Gastrocnemius medialis (tissue), 4 donors: ENCODE measurements at places on chromosomes 5 and 9.

- DNase-seq = no peak
These were observed 36.2 kb downstream of the STC2 start for GRCh38 chr5:173291722-173292658.

DNA sequence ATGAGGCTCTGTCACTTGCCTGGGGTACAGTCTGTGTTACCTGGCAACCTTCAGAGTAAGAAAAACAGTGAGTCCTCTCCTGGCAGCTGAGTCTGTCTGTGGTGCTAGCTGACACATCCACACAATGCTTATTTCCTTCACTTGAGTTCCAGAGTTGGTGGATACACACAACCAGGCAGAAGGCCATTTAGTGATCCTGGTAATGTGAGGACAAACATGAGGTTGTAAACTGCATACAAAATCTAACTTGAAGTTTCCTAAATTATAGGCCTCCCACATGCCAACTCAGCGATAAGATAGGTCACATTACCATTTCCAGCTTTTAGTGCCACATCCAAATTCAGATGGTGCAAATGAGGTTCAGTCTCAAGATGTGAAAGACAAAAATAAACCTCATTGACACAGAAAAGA is 125.5 kb downstream of the DCP2 start:
- DNase-seq = no peak

GRCh38 chr9:122498883-122499288 is 11.7 kb upstream of the OR1J2 start:
- no peak for DNase-seq

DNA sequence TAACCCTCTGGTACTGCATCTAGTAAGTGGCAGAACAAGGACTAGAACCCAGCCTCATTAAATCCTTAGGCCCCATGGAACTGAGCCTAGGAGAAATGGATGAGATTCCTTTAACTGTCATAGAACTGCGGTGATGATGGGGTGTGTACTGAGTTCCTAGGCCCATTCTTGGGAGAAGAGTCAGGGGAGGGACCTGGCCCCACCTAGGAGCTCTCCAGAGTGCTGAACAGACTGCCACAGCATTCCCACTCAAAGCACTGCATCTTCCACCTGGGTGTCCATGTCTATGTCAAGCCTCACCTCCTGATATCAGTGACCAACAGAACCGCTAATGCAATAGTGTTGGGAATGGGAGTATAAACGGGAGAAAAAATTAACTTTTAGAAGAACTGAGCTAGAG is 36.6 kb downstream of the TTLL11 start:
- no peak for DNase-seq

DNA sequence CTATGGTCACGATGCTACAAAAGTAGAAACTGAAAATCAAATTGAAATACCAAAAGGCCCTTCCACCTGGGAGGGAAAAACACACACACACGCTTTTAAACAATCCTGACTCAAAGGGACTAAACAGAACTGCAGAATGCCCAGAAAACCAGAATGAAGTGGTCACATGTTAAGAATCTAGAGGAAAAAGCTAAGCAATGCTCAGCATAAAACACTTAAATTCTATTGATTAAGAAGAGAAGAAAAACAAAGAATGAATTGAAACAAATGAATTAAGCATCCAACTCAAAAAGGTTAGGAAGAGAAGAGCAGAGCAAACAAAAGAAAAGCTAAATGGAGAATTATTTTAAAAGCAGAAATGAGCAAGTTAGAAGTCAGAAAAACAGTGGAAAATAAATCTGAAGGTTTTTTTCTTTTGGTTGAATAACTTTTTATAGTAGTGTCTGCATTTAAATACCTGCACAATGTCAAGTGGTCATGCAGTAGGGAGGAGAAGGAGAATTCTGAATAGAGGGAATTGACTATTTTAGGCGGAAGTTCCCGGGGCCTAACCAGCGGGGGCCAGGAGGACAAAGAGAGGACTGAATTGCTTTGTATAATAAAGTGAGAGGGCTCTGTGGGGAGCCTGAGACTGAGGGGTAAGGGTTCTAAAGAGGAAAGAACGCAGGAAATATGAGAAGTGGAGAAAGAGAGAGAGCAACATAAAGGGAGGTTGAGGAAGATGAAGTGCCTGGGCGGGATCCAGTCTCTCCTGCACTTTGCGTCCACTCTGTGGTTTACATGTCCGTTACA is 146.8 kb downstream of the ATPSCKMT start:
- no peak for DNase-seq

- DNase-seq = peak; percentile 54
These were observed 154.9 kb downstream of the FGF18 start for GRCh38 chr5:171574376-171574775.

- no peak for DNase-seq
These were observed 21.3 kb downstream of the AKNA start for GRCh38 chr9:114366334-114367128.

DNA sequence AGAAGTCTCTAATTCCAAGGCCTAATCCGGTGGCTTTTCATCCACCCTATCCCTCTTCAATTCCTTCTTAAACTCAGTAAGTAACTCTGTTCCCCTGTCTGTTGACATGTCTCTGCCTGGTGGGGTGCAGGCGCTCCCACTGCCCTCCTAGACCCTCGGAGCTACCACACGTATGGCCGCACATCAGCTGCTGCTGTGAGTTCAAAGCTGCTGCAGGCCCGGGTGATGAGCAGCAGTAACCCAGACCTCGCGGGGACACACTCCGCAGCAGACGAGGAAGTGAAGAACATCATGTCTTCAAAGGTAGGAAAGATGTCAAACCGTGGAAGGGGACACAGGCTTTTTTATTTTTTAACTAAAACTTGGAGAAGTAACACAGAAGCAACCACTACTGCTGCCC is 167.7 kb downstream of the DOCK8 start:
- no peak for DNase-seq

DNA sequence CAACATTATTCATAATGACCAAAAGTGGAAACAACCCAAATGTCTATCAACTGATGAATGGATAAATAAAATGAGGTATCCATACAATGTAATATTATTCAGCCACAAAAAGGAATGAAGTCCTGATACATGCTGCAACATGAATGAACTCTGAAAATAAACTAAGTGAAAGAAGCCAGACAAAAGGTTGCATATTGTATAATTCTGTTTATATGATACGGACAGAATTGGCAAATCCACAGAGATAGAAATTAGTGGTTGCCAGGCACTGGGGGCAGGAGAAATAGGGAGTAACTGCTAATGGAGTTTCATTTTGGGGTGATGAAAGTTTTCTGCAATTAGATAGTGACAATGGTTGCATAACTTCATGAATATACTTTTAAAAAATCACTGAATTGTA is 47.0 kb downstream of the KIF24 start:
- DNase-seq = no peak

- DNase-seq = peak; percentile 57
These were observed 2.8 kb downstream of the RXRA start for GRCh38 chr9:134328841-134329575.

GRCh38 chr9:86713470-86713869 is 233.8 kb downstream of the GAS1 start:
- no peak for DNase-seq

GRCh38 chr5:153618307-153618706 is 127.8 kb downstream of the GRIA1 start:
- no peak for DNase-seq

GRCh38 chr9:79120533-79120932 is 451.2 kb upstream of the TLE4 start:
- DNase-seq = no peak

GRCh38 chr9:136683755-136684154 is 3.5 kb downstream of the AGPAT2 start:
- no peak for DNase-seq

DNA sequence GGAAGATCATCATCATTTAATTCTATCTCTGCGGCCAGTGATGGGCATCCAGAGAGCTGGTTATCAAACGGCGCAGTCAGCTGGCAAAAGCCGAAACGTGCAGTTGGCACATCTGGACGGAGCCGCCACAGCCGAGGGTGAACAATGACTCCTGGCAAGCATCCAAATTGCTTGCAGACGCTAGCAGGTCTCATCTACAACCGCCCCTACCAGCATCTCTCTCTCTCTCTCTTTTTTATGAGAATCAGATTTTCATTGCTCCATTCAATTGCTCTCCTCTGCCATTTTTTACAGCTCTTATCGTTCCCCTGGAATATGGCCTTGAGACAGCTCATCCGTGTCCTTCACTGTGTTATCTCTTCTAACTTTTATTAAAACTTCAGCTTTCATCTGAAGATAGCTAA is 165.2 kb downstream of the MAPKAP1 start:
- DNase-seq = no peak

GRCh38 chr5:34040472-34040871 is 2.5 kb downstream of the C1QTNF3 start:
- no peak for DNase-seq

GRCh38 chr5:147743678-147744374 is 38.7 kb downstream of the JAKMIP2 start:
- no peak for DNase-seq

DNA sequence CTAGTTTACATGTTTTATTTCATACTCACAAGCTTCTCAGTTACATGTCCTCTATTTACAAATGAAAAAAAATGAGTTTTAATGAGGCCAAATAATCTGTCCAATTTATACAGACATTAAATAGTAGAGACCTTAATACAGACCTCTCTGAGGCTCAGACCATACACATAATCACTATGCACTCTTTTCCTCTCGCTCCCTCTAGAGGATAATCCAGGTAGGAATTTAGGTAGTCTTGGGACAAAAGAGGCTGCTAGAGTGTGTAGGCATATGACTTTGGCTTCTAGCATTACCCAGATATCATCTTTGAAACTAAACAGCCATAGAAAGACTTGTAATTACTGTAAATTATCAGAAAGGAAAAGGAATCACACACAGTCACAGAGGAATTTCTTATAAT is 444.7 kb downstream of the HINT1 start:
- no peak for DNase-seq

DNA sequence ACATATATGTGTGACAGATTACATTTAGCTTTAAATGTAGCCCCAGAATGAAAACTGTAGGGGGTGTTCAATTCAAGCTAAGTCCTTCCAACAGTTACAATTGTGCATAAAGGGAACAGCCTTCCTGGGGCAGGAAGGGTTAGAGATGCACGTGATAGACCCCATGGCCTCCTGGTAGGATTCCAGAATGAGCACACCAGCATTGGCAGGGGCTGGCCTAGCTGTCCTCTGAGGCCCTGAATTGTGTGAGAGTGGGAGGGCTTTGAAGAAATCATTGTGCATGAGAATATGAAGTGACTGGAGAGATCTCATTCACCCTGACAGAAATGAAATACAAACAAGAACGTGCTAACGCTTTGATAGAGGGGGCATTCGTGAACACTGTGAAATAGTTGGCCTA is 663.8 kb upstream of the KLF4 start:
- no peak for DNase-seq

GRCh38 chr9:6609497-6610016 is 36.0 kb downstream of the GLDC start:
- DNase-seq = no peak

DNA sequence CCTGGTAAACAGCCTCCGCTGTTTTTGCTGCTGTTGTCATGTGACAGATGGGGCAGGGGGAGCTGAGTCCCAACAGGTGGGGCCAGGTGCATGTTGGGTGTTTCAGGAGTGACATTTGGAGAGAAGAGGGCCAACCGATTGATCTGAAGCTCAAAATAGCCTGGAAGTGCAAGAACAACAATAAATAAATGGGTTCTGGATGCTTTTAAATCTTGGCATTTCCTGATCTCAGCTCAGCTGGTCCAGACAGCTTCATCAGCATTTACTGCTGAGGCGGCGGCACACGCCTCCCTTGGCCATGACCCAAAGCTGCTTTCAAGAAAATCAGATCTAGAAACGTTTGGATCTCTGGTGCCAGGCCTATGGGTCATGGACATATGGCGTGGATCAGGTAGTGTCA is 70.5 kb downstream of the PPARGC1B start:
- no peak for DNase-seq

DNA sequence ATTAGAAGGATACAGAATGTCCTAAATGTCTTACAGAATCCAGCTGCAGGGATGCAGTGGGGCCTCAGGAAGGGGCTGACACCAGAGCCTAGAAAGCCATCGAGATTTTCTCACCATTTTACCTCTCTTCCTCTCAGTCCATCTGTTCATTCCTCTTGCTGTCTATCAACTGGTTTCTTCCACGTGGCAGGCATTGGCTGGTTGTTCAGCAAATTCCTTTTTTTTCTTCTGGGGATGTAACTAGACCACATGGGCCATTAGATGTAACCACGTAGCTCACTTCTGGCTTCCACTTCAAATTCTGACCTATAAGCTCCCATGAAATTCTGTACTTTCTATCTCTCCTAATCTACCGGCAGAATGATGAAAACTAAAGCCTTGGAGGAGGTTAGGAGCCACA is 93.6 kb upstream of the MTAP start:
- no peak for DNase-seq

GRCh38 chr5:146816775-146817387 is 61.7 kb downstream of the PPP2R2B start:
- no peak for DNase-seq

DNA sequence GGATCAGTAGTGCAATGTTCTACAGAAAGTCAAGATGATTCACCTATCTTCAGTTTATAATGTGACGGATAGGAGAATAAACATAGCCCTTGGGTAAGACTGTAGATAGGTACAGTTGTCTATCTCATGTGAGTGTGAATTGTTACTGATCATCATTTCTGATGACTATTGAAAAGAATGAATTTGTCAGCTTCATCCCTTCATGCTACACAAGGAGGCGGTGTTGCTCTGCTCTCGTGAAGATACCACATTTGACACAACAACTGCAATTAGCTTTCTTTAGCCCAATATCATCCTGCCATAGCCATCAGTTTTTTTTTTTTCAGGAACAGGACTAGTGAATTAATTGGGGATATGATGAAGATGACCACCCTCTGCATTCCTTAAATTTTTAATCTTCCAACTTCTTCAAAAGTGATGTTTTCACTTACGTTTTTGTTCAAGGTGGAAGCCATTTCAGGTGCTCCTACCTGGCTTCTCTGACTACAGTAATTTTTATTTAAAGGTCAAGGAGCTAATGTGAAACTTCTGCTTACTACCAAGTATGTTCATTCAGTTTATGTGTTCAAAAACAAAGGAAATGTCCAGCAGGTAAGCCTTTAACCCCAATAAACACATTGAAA is 152.9 kb upstream of the MOCS2 start:
- no peak for DNase-seq

DNA sequence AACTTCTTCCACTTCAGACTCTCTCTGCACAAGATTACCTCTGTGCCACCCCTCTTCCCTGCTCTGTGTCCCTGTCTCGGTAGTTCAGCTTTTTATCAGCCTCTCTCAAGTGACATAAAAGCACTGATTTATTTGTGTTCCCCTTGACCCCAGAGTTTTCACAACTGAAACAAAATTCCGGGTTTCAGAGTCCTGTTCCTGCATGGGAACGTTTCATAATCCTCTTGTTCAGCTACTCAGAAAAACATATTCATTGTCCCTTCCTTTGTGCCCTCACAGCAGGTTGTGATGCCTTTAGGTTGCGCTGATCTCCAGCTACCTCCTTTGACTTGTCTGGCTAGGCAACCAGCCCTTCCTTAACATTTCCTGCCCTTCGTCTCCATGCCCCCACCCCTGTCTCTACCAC is 13.7 kb upstream of the ITGA1 start:
- no peak for DNase-seq
